ENCODE measurements at places on chromosomes 3 and 15. TPM values are rescaled to one million over a fixed set of nuclear protein-coding genes. Genes with fewer than 3 reads are reported as not detected.

GRCh38 chr3:98612587-98612986, 19.2 kb upstream of the CPOX start:
- no peak for ATAC-seq

DNA sequence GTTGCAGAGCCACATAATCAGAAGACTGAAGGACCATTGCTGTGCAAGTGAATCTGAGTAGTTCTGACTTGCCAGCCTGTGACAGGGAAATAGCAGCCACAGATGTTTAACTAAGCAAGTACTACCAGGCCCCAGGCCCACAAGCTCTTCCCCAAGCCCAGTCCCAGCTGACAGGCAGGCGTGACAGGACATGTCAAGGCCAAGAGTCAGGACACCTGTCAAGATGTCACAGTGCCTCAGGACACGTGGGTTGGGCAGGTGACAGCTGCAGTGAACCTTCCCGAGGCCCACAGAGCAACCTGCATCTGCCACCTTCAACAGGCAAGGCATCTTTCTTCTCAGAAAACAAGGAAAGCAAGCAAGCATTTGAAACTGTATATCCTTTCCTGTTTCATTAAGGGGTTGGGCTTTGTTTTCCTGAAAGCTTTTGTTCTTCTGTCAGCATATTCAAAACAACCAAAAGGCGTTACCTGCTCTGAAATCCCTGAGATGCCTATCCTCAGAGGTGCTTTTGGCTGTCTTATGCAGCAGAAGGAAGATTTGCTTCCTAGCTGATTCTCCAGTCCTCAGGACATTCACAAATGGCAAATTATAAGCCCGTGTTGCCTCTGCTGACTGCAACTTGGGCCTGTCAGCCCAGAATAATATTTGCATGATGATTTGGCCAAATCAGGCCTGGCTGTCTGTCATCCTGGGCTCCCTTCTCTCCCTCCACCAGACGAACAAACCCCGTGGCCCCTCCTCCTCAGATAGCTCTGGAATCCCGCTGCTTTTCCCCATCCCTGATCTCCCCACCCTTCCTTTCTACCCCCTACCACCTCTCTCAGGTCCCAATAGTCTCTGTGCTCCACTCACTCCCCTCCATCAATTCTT, 171.8 kb upstream of the WNT5A start:
- ATAC-seq: no peak

DNA sequence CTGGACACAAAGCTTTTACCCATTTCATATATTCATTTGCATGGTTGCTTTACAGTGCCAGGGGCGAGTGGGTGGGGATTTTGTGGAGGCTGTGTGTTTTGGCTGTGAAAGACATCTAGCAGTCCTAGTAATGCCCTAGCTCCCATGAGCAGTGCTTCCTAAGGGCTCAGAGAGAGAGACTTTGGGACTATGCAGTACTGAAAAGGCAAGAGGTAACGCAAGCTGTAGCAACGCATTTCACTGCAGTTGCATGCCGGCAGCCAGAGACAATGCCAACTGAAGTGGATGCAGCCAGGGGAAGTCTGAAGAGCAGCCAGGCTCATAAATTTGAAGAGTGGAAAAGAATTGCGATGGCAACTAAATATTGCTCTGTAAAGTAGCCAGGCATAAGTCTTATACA, 27.4 kb upstream of the ATP10A start:
- ATAC-seq: peak; percentile 67

GRCh38 chr3:157136647-157137387, 23.1 kb downstream of the CCNL1 start:
- ATAC-seq: no peak

- ATAC-seq: no peak
Measured at GRCh38 chr3:86989006-86989405, 1.9 kb downstream of the VGLL3 start.

DNA sequence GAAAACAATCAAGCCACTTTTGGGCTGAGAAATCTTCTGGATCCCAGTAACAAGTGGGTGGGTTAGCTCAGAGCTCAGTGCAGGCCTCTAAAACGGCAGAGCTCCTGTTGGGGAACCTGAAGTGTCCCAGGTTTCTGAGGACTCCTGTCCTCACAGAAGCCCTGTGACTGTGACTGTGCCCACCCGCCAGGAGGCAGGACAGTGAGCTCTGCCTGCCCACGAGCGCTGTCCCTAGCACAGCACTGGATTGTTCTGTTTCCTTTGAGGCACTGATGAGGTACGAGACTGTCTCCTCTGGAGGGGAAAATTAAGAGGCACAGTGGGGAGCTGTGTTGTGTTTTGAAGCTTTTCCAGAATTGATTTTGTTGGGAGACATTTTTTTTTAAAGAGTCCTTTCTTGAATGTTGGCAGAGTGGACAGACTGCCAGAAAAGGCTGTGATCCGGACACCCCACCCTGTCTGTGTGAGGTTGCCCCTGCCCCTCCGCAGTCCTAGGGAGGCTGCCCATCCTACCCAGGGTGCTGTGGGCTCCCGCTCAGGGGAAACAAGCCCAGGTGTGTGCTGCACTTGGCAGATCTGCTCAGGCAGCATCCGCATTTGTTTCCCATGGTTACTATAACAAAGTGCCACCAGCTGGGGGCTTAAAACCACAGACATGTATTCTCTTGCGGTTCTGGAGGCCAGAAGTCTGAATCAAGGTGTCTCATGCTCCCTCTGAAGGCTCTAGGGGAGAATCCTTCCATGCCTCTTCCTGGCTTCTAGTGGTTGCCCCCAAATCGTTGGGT, 66.6 kb upstream of the LARS2 start:
- ATAC-seq: no peak

The VPS8 gene
- total RNA-seq: 46.6 TPM

Data from gastroesophageal sphincter (tissue), 4 donors.